Stimulated activated CD8-positive, alpha-beta memory T cell treated with anti-CD3 and anti-CD28 coated beads, Interleukin-15, amount 100 ng/mL, for 24 hours (primary cell): ENCODE measurements at places on chromosomes 5 and 9.

DNA sequence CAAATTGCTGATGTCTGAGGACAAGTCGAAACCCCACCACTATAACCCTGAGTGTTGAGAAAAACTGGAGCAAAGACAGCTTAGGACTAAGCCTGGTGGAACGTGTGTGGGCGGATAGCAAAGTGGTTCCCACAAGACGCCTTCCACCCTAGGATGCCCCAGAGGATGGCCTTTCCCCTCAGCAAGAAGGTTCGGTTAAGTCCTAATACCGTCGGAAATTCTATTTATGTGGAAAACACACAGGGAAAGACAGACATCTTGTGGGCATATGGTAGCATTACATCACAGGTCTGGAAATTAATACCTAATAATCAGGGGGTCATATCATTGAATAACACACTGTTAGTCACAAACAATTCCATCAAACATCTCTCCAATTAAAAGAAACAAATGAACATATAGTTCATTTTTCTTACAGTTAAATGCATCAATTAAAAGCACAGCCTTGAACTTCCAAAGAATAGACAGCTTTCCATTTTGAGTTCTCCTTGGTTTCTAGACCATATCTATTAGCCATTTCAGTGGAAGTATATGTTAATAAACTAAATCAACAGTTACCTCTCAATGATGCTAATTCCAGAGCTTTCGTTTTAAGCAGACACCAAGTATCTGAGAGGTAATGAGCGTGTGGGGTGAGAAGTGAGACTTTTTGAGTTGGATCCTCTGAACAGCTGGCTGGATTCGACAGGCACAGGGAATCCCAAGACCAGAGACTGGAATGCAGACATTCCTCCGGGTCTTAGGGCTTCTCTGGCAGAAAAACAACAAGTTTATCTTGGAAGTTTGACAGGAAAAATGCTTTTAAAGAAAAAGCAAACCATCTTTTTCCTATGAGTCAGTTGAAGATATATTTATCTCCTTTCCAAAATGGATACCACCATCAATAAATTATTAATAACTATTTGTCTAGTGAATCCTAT lies 2.9 kb upstream of the ICE1 start:
- no peak for DNase-seq

GRCh38 chr5:38906503-38906902 lies 60.7 kb downstream of the OSMR start:
- no peak for DNase-seq

GRCh38 chr5:67795781-67796477 lies 419.6 kb upstream of the PIK3R1 start:
- no peak for DNase-seq

DNA sequence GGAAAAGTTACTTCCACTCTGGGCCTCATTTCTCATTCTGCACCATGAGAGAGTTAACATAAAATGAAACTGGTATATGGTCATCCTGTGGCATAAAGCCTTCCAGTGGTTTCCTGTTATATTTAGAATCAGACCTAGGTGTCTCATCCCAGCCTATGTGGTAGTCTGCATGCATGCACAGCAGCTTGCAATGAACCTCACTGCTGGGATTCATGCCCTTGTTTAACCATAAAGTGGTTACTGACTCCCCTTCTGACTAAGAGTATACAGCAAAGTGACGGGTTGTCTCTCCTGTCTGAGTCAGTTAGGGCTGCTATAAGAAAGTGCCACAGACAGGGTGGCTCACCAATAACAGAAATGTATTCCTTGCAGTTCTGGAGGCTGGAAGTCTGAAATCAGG lies 14.7 kb upstream of the TDRD7 start:
- no peak for DNase-seq

- no peak for DNase-seq
Observed at GRCh38 chr5:151134228-151134627, 23.4 kb downstream of the ANXA6 start.

GRCh38 chr5:111746791-111747190 lies 10.2 kb downstream of the NREP start:
- DNase-seq = no peak

DNA sequence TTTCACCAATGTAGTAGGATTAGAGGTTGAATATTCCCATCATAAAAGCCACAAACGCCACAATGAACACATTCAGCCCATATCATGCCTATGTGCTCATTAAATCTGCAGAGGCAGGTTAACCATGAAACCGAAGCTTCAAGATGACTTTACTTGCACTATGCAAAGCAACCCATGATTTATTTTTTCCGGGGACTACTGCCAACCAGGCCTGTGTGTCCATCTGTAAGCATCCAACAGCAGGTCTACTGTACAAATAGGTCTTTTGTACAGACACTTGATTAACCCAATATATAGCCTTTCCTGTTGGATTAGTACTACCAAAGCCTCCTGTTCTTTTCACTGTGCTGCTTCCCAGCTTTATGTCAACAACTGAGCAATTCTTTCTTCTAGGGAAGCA lies 104.9 kb upstream of the CDH10 start:
- DNase-seq = no peak

DNA sequence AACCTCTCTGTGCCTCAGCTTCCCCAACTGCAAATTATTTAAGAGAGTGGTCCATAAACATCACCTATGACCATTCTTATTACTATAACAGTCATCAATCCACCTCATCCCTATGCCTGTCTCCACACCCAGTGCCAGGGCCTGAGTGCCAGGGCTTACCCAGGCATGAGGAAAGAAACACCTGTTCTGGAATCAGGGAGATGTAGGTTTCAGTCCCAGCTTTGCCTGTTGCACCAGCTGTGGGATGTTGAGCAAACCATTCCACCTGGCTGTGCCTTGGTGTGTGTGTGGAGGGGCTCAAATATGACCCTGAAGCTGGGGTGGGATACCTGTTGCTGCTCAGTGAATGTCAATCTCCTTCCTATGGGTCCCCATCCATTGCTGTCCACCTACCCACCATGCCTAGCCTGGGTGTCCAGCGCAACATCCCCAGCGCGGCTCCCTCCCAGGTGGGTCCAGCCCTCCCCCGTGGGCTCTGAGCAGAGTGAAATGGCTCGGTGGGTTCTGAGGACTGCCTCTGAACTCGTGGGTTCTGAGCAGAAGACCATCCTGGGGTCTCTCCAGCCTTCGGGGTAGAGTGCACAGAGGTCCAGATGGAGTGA lies 16.3 kb downstream of the AKNA start:
- no peak for DNase-seq

DNA sequence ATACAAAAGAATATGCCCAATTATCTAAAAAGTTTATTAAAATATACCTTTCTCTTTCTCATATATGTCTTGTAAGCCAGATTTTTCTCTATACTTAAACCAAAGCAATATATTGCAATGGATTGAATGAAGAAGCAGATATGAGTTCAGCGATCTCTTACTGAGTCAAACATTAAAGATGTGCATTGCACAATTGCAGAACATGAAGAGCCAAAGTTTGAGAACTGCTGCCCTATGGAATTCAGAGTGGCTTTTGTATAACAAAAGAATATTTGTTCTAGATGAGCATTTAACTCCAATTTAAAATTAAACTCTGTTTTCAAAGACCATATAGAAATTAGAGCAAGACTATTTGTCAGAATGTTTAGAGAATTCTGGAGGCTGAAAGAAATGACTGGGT lies 519.0 kb upstream of the DAB2 start:
- no peak for DNase-seq

DNA sequence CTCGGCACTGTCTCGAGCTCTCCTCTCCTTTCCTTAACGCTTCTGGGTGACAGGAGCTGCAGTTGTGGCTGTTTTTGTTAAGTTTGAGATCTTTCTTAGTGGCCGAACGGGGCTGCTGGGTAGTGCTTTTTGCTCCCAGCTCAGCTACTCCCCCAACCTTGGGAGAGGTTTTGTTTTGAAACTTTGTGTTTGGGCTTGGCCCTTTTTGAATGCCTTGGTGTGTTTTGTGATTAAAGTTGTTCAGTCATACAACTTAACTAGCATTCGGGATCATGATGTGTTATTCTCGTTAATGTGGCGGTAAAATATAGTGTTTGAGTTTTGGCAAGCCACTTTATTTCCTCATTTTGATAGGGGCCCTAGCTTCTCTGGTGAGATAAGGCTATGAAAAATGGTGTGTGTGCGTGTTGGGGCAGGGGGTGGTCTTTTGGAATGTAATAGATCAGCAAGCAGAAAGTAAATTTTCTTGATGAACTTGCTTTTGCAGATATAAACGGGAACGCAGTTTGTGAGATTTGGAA lies 1.1 kb downstream of the KDM3B start:
- DNase-seq = no peak

DNA sequence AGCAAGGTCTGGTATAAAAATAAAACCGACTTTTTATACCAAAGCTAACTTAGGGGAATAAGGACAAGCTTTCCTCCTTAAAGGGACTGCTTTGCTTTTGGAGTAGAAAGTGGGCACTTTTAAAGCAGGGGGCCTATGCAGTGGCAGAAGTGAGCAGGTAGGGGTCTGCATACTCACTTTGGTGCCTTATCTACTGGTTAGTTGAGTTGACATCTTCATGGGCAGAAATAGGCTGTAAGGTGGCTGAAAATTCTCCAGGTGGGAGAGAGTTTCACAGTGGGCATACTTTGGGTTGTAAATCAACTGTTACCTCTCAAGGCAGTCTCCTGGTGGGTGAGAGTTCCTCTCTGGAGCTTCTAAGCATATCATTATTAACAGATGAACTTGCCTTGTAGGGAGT lies 24.8 kb downstream of the OSMR start:
- no peak for DNase-seq

GRCh38 chr5:41509399-41510175 lies 814 bp downstream of the PLCXD3 start:
- no peak for DNase-seq

DNA sequence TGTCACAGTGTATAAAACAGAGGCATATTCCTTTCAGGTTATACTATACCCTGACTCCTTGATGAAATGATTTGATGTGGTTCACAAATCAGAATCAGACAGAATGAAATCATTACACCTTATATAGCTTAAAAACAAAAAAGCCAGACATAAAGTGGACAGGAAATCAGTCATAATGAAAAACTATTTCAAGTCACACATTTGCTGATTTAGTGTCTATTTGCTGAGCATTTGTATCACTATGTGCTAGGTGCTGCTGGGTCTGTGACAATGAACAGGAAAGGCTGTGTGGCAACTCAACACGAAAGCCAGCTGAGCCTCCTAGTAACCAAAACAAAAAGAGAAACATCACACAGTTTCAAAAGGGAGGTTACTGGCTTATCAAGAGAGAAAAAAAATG lies 194.0 kb downstream of the EFNA5 start:
- no peak for DNase-seq

- DNase-seq = no peak
Observed at GRCh38 chr5:95519151-95519550, 35.6 kb downstream of the SKIC3 start.

DNA sequence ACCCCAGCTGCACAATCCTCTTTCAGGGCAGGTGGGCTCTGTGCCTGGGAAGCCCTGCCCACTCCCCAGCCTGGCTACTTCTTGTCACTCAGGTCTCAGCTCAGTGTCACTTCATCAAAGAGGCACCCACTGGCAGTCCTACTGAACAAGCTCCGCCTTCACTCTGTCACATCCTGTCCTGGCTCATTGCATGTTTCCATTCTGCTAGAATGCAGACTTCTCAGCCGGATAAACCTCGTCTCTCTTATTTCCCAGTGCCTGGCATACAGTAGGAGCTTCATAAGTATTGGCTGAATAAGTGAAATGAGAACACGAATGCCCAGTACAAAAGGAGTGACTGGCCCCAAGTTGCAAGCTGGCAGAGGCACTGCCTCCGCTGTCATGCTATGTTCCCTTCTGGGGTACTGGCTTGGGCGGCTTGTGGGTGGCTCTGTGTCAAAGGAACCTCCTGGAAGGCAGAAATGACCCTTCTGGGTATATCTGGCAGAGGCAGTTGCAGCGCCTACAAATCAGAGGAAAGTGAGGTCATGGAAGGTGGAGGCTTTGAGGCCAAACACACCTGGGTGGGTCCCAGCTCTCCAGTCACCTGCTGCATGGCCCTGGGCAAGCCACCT lies 98.3 kb upstream of the PHYKPL start:
- no peak for DNase-seq

DNA sequence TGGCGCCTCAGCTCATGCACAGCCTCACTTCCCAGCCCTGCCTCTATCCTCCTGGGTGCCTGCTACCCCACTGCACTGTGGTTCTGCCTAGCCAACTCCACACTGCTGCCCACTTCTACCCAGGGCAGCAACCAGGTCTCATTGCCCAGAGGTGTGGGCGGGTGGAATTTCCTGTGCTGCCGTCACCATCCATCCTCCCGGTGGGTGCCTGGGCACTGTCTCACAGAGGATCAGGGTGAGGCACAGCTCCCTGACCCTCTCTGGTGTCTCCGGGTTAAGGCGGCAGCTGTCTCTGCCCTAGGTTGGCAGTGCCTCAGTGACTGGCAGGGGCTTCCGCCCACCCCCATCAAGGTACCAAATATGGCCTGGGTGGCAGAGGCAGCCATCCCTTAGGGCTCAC lies 4.3 kb upstream of the MTMR12 start:
- no peak for DNase-seq

- no peak for DNase-seq
Observed at GRCh38 chr9:68562461-68562860, 21.8 kb upstream of the TMEM252 start.

- no peak for DNase-seq
Observed at GRCh38 chr5:123717139-123717538, 205.2 kb downstream of the CSNK1G3 start.

GRCh38 chr5:109718216-109718615 lies 28.5 kb downstream of the MAN2A1 start:
- no peak for DNase-seq

DNA sequence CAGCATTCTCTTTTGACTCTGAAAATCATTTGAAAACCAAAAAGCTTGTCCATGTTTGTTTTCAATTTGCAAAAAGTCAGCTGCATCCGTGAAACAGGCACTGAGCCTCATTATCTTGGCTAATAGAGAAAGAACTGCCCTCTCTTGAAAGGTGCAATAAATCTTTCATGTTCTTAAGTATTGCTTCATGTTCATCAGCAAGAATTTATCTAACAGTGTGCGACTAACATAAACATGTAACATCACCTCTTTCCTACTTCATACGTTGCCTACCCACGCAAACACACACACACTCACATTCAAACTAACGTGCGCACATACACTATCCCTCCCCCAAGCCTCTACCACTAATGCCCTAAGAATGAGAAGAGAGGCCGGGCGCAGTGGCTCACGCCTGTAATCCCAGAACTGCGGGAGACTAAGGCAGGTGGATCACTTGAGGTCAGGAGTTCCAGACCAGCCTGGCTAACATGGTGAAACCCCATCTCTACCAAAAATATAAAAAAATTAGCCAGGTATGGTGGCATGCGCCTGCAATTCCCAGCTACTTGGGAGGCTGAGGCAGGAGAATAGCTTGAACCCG lies 629.7 kb upstream of the ZNF608 start:
- no peak for DNase-seq

GRCh38 chr9:13213337-13213736 lies 66.2 kb downstream of the MPDZ start:
- DNase-seq = no peak
